B cell (primary cell): ENCODE measurements at places on chromosomes 2 and 18. TPM values are rescaled to one million over a fixed set of nuclear protein-coding genes. Genes with fewer than 3 reads are reported as not detected.

DNA sequence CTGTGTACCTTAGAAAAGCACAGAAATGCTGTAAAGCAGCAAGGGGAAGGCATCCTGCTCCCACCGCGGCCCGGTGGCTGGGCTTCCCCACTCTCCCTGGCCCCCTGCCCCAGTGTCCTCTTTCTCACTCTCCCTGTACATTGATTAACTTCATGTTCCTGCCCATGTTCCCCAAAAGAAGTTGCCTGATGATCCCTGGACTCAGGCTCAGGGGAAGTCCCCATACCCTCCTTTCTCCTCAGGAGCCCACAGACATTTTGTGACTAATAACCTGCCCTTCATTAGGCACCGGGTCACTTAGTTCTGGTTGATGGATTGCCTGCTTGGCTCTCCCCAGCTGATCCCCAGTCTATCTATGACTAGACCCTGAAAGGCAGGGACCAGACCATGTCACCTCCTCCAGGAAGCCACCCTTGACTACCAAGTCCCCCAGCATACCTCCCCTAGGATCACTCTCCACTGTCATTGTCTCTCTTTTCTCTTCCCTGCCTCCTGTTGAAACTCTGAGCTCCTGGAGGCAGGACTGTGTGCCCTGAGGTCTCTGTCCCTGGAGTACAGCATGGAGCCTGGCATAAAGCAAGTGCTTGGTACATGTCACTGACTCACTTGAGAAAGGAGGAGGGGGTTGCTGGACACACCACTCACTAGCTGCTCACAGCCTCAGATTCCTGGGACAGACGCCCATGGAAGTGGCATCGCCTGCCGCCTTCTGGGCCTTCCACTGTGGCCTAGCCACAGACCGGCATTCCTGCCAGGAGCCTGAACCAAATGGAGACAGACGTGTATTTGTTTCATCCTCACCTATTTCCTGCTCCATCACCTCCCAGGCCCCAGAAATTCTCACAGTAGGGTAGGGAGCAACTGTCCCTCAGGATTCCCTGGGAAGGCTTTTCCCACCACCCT, 13.5 kb downstream of the MALL start:
- DNase-seq = no peak

DNA sequence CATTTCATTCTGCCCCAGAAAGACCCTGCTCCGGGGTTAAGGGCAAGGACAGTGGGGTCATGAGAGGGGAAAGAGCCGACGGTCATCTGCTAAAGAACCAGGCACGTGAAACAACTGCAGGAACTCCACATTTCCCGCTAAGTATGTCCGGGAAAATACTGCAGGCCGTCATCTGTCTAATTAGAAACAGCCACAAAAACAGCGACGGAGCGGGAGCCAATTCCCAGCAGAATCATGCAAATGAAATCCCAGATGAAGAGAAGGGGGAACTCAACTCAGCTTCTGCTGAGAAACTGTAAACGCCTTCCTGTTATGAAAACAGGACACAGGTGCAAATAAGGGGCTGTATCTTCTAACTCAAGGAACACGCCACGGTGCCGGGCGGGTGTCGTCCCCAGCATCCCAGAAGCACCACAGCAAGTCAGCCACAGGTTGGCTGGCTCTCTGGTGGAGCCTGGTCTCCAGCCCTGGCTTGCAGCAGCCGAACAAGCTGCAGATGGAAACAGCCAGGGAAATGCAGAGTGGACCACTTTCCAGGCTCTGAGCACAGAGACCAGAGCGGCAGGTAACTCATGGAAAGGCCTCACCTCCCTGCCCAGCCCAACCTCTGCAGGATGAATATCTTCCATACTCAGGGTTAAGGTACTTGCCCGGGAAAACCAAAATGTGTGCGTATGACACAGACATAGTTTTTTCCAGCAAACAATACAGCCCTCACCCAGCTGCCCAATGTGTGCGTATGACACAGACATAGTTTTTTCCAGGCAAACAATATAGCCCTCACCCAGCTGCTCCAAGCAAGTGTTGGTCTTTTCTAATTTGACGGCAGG, 28.9 kb downstream of the PXDN start:
- no peak for DNase-seq

DNA sequence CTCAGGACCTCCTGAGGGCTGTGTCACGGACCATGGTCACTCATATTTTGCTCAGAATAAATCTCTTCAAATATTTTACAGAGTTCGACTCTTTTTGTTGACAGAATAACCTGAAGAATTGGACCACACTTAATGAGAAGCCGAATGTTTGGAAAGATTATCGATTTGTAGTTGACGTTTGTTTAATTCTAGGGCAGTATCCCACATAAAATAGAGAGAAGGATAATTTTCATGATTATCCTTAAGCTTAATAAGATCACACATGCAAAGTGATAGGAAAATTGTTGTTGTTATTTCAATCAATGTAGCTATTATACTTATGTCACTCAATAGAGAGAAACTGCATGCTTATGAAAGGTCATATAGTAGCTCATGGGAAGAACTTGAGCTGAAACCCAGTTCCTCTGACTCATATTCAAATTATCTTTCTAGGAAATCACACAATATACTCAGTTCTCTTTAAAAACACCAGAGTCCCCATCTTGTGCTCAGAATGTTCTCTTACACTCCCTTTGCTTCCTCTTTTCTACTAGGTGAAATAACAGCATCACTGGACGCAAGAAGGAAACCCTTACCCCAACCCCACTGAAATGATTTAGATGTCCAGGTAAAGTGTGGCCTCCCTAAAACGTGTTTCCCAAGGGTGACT, 982.1 kb downstream of the TSN start:
- DNase-seq = no peak

MAP2 gene
- 3.0 and 3.1 TPM in 2 replicates for total RNA-seq

CTNNA2 gene
- total RNA-seq = not detected in 2 replicates

ALKAL2 gene
- 5.3 and 5.7 TPM in 2 replicates for total RNA-seq

WNT10A gene
- total RNA-seq = 36.6 and 44.9 TPM in 2 replicates

C2orf72 gene
- total RNA-seq = not detected in 2 replicates

TOGARAM2 gene
- 0.25 and 0.58 TPM in 2 replicates for total RNA-seq
